T-cell (primary cell): ENCODE measurements at places on chromosomes 6 and 20. TPM values are rescaled to one million over a fixed set of nuclear protein-coding genes. Genes with fewer than 3 reads are reported as not detected.

DNA sequence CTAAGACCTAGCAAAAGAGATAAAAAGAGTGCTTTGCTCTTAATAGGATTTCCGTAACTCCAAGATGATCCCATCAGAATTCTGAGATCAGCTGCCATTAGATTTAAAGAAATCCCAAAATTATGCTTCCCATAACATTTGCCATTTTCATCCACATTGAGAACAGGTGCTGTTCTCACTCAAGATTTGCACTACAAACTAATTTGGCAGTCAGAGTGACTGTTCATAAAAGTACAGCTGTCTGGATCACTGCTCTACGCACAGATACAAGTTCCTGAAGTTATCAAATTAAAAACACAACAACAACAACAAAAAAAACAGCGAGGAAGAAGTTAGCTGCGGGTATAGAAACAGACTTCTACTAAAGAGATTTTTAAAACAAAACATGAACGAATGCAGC is 58.1 kb downstream of the ASCC3 start:
- no peak for DNase-seq
- no peaks in the 10 kb centered on the region for H3K27me3 ChIP-seq
- no peaks in the 10 kb centered on the region for H3K4me1 ChIP-seq
- no peak overlapping the region for H3K4me3 ChIP-seq
- no peak overlapping the region for H3K27ac ChIP-seq

GRCh38 chr20:36825385-36826104 is 50.4 kb upstream of the TLDC2 start:
- H3K4me1 ChIP-seq: no peaks in the 10 kb centered on the region
- H3K27ac ChIP-seq: no peak overlapping the region
- H3K27me3 ChIP-seq: no peaks in the 10 kb centered on the region
- no peak overlapping the region for H3K4me3 ChIP-seq
- H3K36me3 ChIP-seq: no peaks in the 10 kb centered on the region

- H3K27ac ChIP-seq: no peak overlapping the region
- H3K36me3 ChIP-seq: no peaks in the 10 kb centered on the region
- H3K4me3 ChIP-seq: no peak overlapping the region
- no peaks in the 10 kb centered on the region for H3K27me3 ChIP-seq
- H3K4me1 ChIP-seq: no peaks in the 10 kb centered on the region
Observed at GRCh38 chr20:6575912-6576401, 191.5 kb upstream of the BMP2 start.

GRCh38 chr6:118968416-118968815 is 33.5 kb upstream of the MCM9 start:
- no peak overlapping the region for H3K27ac ChIP-seq
- DNase-seq: no peak
- H3K4me3 ChIP-seq: no peak overlapping the region

CTAGE9 gene
- total RNA-seq: not detected

- no peaks in the 10 kb centered on the region for H3K4me1 ChIP-seq
- no peak overlapping the region for H3K4me3 ChIP-seq
- no peaks in the 10 kb centered on the region for H3K36me3 ChIP-seq
Observed at GRCh38 chr20:62576815-62577489, 65.4 kb upstream of the SLCO4A1 start.

- H3K36me3 ChIP-seq: no peaks in the 10 kb centered on the region
- no peak overlapping the region for H3K27ac ChIP-seq
- H3K4me3 ChIP-seq: peak overlapping the region; percentile 76
- DNase-seq: peak; percentile 78
- peaks cover 13% of the 10 kb centered on the region for H3K27me3 ChIP-seq
Observed at GRCh38 chr6:157221049-157221816, 102.1 kb downstream of the TMEM242 start.

GRCh38 chr6:167393731-167394130 is 68.8 kb downstream of the TTLL2 start:
- no peak overlapping the region for H3K27ac ChIP-seq
- H3K4me3 ChIP-seq: no peak overlapping the region
- no peaks in the 10 kb centered on the region for H3K36me3 ChIP-seq
- peaks cover 9% of the 10 kb centered on the region for H3K27me3 ChIP-seq

- H3K4me3 ChIP-seq: no peak overlapping the region
- H3K27ac ChIP-seq: no peak overlapping the region
- no peak for DNase-seq
- H3K4me1 ChIP-seq: peaks cover 39% of the 10 kb centered on the region
Observed at GRCh38 chr6:20364327-20364726, 37.4 kb upstream of the E2F3 start.

DNA sequence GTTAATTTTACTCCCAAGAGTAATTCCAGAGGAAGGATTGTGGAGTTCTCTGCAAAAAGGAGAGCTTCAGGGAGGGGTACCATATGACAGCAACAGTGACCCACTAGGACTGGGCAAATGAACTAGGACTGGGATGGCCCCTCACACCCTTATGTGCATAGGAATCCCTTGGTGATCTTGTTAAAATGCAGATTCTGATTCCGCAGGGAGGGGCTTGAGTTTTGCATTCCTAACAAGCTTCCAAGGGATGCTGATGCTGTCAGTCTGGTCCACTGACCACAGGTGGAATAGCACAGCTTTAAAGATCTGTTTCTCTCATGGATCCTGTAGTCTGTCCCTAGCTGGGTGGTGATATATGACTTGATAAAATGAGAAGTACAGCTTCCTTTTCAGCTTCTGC is 6.3 kb upstream of the FOXA2 start:
- no peak overlapping the region for H3K27ac ChIP-seq
- DNase-seq: no peak
- H3K36me3 ChIP-seq: no peaks in the 10 kb centered on the region
- peaks cover 27% of the 10 kb centered on the region for H3K27me3 ChIP-seq

DNA sequence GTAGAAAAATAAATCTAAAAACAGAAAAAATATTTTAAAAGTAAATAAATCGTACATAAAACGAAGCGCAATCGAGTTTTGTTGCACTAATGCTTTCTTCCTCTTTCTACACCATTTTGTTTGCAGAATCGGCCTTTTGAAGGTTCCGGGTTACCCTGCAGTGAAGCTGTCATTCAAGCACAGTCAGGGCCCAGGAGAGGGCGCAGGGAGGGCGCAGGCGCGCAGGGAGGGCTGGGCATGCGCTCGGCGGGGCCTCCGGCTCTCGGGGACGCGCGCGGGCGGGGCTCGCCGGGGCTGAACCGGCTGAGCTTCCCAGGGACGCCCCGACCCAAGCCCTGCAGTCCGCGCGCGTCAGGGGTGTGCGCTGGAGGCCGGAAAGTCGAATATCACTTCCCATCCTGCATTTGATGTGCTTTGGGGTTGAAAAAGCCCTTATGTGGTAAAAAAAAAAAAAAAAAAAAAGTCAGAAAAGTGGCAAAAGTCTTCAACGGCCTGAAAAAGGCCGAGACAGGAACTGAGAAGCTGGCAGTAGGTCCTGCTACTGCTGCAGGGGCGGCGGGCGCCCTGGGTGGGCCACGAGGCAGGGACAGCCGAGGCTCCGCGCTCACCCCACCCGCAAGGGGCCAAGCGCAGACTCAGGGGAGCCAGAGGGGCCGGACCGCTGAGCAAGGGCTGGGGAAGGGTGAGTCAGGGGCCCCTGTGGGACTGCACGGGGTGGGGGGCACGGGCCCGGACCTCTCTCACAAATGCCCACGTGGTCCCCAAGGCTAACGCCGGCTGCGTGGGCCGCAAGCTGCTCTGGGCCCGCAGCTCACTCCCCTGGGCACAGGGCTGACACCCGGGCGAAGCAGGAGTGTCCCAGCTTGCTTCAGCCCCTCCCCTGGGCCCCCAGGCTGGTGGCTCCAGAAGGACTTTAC is 40.5 kb downstream of the THBS2 start:
- peak; percentile 88 for DNase-seq
- no peaks in the 10 kb centered on the region for H3K36me3 ChIP-seq
- H3K27ac ChIP-seq: peak overlapping the region; percentile 58
- peaks cover 5% of the 10 kb centered on the region for H3K4me1 ChIP-seq
- H3K27me3 ChIP-seq: no peaks in the 10 kb centered on the region

- DNase-seq: no peak
- H3K27ac ChIP-seq: no peak overlapping the region
- H3K36me3 ChIP-seq: no peaks in the 10 kb centered on the region
- no peaks in the 10 kb centered on the region for H3K4me1 ChIP-seq
Observed at GRCh38 chr20:42635699-42636411, 553.9 kb downstream of the PTPRT start.

GRCh38 chr6:128029826-128030225 is 129.0 kb upstream of the THEMIS start:
- H3K27ac ChIP-seq: no peak overlapping the region
- no peaks in the 10 kb centered on the region for H3K27me3 ChIP-seq
- no peak overlapping the region for H3K4me3 ChIP-seq
- no peak for DNase-seq

- H3K4me3 ChIP-seq: no peak overlapping the region
- no peaks in the 10 kb centered on the region for H3K27me3 ChIP-seq
- no peak for DNase-seq
- H3K4me1 ChIP-seq: peaks cover 7% of the 10 kb centered on the region
- H3K36me3 ChIP-seq: no peaks in the 10 kb centered on the region
- no peak overlapping the region for H3K27ac ChIP-seq
Observed at GRCh38 chr6:5424726-5425125, 163.4 kb downstream of the FARS2 start.

GRCh38 chr6:110183292-110183885 is 3.2 kb downstream of the CDC40 start:
- no peaks in the 10 kb centered on the region for H3K27me3 ChIP-seq
- no peak overlapping the region for H3K4me3 ChIP-seq
- DNase-seq: no peak

PGC gene
- not detected for total RNA-seq

CGA gene
- total RNA-seq: not detected

DDX43 gene
- total RNA-seq: 1.5 TPM
